NCI-H1930 (cell line): ENCODE measurements at places on chromosomes 6 and 20.

DNA sequence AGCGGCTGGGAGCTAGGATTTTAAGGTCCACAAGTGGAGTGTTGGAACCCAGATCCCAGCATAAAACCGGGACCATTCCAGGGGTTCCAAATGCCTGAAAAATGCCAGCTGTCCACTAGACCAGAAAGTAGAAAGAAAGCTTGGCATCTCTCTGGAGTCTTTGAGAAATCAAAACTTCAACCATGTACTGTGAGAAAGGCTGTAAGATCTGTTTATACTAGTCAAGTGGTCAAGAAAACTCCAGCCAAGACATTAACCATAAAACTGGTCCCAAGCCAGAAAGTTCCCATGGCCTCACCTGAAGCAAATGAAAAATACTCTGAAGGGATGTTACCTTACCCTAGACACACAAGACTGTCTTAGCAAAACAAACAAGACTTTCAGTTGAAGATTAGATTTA lies 112.6 kb downstream of the DCDC2 start:
- no peak for DNase-seq

DNA sequence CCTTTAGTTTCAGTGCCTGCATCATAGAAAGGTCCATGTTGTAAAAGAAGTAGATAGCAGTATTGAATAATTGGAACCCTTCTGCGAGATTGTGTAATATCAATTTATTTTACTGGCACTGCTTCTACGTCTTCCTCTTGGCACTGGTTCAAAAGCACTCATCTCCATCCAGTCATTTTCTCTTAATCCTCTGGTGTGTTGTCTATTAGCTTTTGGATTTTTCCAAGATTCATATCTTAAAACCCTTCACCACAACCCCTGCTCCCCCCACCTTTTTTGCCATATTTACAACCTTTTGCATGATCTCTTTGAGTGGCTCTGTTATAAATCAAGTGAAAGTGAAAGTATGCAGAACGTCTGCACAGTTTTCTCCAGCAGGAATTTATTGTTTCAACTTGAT lies 76.6 kb upstream of the HSF2 start:
- no peak for DNase-seq

- no peak for DNase-seq
These were observed 18.8 kb upstream of the NHSL1 start for GRCh38 chr6:138518054-138518453.

- DNase-seq, result no peak
These were observed 96.9 kb downstream of the MKKS start for GRCh38 chr20:10336959-10337729.

DNA sequence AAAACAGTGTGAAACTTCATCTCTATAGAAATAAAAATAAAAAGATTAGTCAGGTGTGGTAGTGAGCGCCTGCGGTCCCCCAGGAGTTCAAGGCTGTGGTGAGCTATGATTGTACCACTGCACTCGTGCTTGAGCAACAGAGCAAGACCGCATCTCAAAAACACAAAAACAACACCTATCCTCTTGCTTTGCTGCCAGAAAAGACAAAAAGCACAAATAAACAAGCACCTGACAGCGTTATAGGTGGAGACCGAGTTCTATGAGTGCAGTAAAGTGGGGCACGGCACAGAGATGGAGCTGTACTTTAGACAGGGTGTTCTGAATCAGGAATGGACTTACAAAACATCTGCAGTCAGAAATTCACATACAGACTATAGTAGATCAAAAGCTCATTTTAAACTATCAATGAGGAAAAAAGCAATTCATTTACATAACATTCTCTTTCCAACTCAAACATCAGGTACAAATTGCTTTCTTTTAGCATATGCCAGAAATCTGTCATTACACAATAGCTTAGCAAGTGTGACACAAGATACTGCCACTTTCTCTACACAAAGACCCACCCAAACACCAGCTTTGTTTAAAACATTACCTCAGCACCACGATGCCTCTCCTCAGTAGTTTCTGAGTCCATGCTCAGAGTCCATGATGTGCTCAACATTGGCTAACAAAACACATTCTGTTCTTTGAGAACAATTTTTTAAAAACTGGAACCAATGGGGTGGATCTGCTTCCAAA lies 10.1 kb downstream of the EZR start:
- DNase-seq, result no peak

DNA sequence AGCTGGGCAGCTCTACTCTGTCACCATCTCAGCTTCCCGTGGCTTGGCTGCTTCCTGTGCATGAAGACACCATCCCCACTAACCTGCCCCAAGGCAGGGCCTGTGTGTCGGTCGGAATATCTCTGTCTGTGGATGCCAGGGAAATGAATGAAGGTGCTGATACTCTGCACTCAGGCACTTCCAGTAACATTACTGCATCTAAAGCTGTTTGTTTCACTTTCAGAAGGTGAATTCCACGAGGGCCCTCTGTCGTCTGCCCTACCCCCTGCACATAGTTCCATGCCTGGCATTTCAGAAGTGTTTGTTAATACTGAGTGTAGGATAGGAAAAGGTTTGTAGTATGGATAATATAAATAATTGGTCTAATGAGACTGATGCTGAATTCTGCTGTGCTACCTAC lies 114.7 kb upstream of the GMDS start:
- DNase-seq, result no peak

DNA sequence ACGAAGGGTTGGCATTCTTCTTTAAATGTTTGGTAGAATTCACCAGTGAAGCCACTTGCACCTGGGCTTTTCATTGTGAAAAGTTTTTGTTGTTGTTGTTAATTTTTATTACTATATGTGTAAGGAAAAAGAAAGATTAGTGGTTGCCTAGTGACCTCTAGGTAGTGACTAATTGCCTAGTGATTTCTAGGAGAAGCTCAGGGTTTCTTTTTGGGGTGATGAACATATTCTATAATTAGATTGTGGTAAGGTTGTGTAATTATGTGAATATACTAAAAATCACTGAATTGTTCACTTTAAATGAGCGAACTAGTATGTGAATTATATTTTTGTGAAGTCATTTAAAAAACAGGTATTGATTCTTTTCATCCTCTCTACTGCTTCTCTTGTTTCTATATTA lies 123.8 kb upstream of the TMEM170B start:
- DNase-seq, result no peak

GRCh38 chr6:12516070-12516469 lies 200.5 kb upstream of the PHACTR1 start:
- DNase-seq, result no peak

DNA sequence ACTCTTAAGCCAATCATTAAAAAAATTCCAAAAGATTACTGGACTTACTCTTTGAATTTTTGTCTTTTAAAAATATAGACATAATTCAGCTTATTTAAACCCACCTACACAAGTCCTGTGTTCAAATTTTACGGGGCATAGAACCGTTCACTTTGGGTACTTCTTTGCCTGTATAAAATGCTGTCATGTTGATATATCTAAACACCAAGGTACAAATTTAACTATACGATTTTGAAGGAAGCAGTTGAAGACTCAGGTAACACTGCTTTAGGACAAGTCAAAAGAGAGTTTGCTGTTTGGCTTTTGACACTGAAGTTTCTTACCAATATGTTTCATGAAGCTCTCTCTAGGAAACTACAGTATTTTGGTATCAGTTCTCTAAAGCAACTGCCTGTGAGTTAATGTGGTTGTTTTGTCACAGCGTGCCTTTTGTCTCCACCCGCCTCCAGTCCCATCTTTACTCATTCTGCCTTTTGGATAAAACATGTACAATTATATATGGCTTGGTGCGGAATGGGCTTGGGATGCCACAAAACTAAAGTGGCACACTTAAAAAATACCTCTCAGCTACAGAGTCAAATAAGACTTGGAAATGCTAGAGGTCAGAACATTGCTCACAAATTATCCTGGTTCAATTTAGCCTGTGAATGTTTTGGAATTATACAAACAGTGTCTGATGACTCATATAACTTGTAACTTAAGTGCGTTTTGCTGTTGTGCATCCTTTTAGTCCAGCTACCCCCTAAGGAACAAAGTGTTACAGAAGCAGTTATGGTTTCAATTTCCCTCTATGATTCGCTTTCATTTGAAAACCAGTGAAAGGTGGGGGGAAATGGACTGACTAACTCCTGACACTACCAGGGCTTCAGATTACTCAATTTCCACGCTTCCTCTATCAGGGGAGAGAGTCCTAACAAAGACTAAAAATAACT lies 38.7 kb downstream of the RGS17 start:
- DNase-seq, result no peak

DNA sequence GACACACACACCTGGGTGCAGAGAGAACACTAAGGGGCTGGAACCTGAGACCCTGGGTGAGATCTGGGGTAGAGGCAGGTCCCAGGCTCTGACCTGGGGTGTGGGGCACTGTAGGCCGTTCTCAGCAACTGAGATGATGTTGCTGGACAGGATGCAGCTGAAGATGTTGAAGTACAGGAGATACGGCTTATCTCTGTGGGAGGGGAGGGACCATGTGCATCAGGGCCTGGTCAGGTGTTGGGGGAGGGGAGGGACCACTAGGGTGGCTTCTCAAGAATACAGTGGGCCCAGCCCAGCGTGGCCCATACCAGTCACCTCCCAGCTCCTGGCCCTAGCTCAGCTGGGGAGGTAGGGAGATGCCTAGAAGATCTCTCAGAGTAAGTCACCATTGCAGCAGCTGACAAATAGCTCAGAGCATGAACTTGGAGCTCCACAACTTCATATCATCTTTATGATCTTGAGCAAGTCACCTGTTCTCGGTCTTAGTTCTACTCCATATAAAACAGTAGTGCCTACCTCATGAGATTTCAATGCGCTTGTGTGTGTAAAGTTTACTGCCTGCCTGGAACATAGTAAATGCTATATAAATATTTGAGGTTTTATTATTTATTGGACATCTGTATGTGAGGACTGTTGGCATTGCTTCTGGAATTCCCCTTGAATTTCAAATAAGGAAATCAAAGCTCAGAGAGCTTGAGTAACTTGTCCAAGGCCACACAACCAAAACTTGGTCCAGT lies 3.8 kb downstream of the SLC44A4 start:
- no peak for DNase-seq

DNA sequence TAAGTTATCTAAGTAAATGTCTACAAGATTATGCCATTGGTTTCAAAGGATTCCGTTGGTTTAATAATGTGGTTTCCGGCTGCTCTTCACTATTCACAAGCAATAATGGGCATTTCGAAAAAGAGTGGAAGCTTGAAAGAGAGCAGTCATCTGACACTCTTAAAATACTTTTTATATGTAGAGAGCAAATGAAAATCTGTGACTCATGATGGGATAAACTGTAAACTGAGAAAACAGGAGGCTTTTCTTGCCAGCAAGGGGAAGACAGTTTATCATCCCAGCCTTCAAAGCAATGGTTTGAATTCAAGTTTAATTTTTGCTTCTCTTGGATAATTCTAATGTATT lies 145.7 kb downstream of the KHDC1L start:
- no peak for DNase-seq

DNA sequence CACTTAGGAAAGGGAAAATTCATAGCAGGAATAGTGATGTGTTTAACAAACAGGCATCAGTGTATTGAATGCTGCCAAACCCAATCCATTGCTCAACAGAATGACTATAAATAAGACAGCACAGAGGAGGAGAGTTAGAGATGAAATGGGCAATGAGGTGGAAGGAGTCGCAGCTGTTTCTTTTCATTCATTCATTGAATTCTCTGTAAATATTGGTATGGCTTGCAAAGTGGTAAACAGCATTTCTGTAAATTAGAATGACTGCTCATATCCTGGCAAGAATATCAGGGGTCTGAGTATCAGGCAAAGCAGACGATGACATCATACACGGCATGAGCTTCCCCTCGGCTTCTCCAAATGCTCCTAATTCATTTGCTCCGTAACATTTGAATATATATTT lies 703.6 kb upstream of the SLC35B3 start:
- DNase-seq, result no peak

GRCh38 chr6:167543602-167544497 lies 219.0 kb downstream of the TTLL2 start:
- no peak for DNase-seq

GRCh38 chr6:26388014-26388413 lies 5.1 kb downstream of the BTN2A2 start:
- no peak for DNase-seq

GRCh38 chr20:33005132-33005566 lies 916 bp upstream of the SUN5 start:
- no peak for DNase-seq

- peak; percentile 92 for DNase-seq
These were observed 144.8 kb downstream of the PDSS2 start for GRCh38 chr6:107314531-107314939.

DNA sequence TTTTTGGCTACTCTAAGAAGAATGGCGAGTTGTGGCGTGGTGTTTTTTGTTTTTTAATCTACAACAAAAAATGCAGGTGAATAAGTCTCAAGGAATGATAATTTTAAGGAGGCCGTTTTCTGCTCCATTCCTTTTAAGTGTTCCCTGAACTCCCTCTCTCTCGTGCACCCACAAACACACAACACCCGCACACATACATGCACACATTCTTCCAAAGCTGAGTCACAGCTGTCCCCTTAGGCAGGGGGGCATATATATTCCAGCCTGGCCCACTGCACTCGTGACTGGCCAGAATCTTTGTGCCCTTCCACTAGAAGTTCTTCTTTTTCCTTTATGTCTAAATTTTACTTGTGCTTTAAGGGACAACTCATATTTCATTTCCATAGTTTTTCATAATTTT lies 405.7 kb downstream of the LMBRD1 start:
- DNase-seq, result no peak

- DNase-seq, result peak; percentile 71
These were observed 23.0 kb upstream of the CD24 start for GRCh38 chr6:106997392-106998158.

- DNase-seq, result peak; percentile 85
These were observed at the start of gene FOXA2 for GRCh38 chr20:22584522-22584921. TSS of gene FOXA2 (minus strand) at chr20:22584572. CDS start at chr20:22584278, 294 bp downstream.

- DNase-seq, result no peak
These were observed 83.9 kb upstream of the CEP85L start for GRCh38 chr6:118735320-118735719.

GRCh38 chr6:133591275-133591674 lies 297.6 kb upstream of the TCF21 start:
- no peak for DNase-seq

- no peak for DNase-seq
These were observed 61.5 kb upstream of the HDDC2 start for GRCh38 chr6:125363039-125363823.

GRCh38 chr6:53931086-53931485 lies 136.3 kb downstream of the LRRC1 start:
- no peak for DNase-seq

DNA sequence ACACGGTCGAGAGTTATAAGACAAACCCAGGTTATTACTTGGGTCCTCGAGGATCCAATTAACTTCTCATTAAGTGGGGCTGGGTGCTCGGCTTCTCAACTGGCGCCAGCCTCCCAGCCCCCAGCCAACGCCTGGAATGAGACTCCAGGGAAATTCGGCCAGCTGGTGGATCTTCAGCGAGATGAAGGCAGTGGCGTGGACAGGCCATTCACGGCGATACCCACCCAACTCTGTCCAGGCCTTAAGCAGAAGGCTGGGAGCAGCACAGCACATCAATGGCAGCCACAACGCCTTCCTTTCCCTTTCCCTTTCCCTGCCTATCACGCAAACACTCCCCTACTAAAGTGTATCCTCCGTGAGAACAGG lies 868 bp downstream of the METTL24 start:
- DNase-seq, result no peak

GRCh38 chr6:158507174-158507573 lies 52.7 kb upstream of the TMEM181 start:
- no peak for DNase-seq

GRCh38 chr6:37858363-37858762 lies 38.8 kb downstream of the ZFAND3 start:
- no peak for DNase-seq

GRCh38 chr6:118372413-118372812 lies 175.7 kb upstream of the PLN start:
- no peak for DNase-seq

- DNase-seq, result no peak
These were observed 40.0 kb downstream of the NOL4L start for GRCh38 chr20:32544893-32545840.
